ENCODE measurements at places on chromosomes 2 and 18. TPM values are rescaled to one million over a fixed set of nuclear protein-coding genes. Genes with fewer than 3 reads are reported as not detected.
A peak's percentile ranks its signal among the peaks of the same experiment; 100 is the strongest.

Gene ALPG
- total RNA-seq: not detected

Gene RESP18
- total RNA-seq: not detected

- no peak overlapping the region for H3K4me3 ChIP-seq
- H3K36me3 ChIP-seq: no peaks in the 10 kb centered on the region
- no peak overlapping the region for H3K27ac ChIP-seq
- no peaks in the 10 kb centered on the region for H3K4me1 ChIP-seq
These were observed 1.9 kb downstream of the PSMA8 start for GRCh38 chr18:26135548-26135947.

DNA sequence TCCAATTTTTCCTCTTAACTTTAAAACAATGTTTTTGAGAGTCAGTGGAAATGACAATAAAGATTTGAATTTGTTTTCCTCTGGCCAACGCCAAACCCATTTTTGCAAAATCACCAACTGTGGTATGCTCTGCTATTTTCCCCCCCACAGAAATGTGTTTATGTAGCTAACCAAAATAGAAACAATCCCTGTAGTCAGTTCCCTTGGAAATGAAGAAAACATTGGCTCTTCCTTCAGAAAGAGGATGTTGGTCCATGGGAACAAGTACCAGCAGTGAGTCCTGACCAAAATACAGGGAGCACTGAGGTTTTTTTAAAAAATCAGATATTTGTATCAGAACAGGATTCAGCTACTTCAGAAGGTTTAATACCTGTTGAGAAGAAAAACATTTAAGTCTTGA lies 65.3 kb downstream of the SLC40A1 start:
- no peaks in the 10 kb centered on the region for H3K4me1 ChIP-seq
- DNase-seq: no peak
- no peaks in the 10 kb centered on the region for H3K36me3 ChIP-seq
- no peak overlapping the region for H3K4me3 ChIP-seq

Gene ABCG8
- 0.23 TPM for total RNA-seq

DNA sequence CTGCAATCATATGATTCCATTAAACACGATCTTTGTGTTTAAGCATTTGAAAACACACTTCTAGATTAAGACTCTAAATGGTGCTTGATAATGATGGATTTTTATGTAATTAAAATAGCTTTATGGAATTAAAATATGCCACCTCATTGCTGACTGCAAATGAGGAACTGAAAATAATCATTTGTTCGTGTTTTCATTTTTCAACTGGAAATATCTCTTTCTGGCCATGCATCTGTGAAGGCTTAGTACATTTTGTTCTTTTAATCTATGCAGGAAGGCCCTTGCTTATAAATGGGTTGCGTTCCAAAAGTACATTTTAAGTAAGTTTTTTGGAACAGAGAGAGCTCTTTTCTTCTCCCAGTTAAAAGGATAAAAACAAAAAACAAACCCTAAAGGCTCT lies 125.5 kb downstream of the MC4R start:
- no peak overlapping the region for H3K4me3 ChIP-seq
- H3K27me3 ChIP-seq: no peaks in the 10 kb centered on the region
- no peaks in the 10 kb centered on the region for H3K36me3 ChIP-seq
- H3K4me1 ChIP-seq: peaks cover 4% of the 10 kb centered on the region
- no peak overlapping the region for H3K27ac ChIP-seq
- DNase-seq: no peak

DNA sequence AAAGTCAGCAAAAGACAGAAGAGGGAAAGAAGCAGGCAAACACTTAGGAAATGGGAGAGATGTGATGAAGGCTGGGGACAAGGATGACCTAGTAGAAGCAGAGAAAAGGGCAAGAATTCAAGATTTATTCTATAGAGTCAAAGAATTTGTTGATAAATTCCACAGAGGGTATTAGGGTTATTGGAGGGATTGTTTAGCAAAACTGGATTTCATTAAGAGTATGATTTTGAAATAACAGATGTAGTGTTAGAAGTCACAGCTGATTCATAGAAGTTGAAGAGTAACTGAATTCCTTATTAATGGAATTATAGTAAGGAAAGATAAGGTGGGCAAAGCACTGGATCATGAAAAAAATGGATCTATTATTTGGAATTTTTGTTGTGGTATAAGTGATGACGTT lies 48.6 kb downstream of the CEP192 start:
- no peak overlapping the region for H3K27ac ChIP-seq
- no peak overlapping the region for H3K4me3 ChIP-seq
- no peaks in the 10 kb centered on the region for H3K27me3 ChIP-seq
- DNase-seq: no peak
- H3K4me1 ChIP-seq: peaks cover 6% of the 10 kb centered on the region
- peaks cover 57% of the 10 kb centered on the region for H3K36me3 ChIP-seq

- no peak overlapping the region for H3K27ac ChIP-seq
- H3K4me3 ChIP-seq: no peak overlapping the region
- H3K4me1 ChIP-seq: peaks cover 2% of the 10 kb centered on the region
- no peak for DNase-seq
These were observed 4.4 kb upstream of the RNF103 start for GRCh38 chr2:86628091-86628522.

- H3K27ac ChIP-seq: no peak overlapping the region
- no peaks in the 10 kb centered on the region for H3K36me3 ChIP-seq
- no peak for DNase-seq
- no peak overlapping the region for H3K4me3 ChIP-seq
- no peaks in the 10 kb centered on the region for H3K27me3 ChIP-seq
These were observed 92.2 kb downstream of the COL6A3 start for GRCh38 chr2:237321746-237322145.

GRCh38 chr2:45960057-45960863 lies 308.8 kb downstream of the PRKCE start:
- H3K36me3 ChIP-seq: no peaks in the 10 kb centered on the region
- peaks cover 6% of the 10 kb centered on the region for H3K27me3 ChIP-seq
- H3K27ac ChIP-seq: no peak overlapping the region
- peaks cover 11% of the 10 kb centered on the region for H3K4me1 ChIP-seq
- no peak for DNase-seq
- no peak overlapping the region for H3K4me3 ChIP-seq

Gene HNMT
- total RNA-seq: not detected

DNA sequence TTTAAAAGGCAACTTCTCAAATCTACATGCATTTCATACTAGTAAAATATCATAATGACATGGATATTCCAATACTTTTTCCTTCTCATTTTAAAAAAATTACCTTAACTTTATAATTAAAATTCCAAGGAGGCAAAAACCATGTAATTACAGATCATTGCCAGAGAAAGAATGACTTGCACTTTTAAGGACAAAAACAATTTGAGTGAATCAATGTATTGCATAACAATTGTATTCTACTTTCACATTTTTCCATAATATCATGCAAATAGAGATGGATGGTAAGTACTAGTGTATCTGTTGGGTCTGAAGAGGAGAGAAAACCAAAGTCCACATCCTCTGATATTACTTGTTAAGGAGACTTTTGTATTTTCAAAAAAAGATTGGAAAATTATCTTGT lies 89.5 kb upstream of the NCK2 start:
- H3K27me3 ChIP-seq: peaks cover 1% of the 10 kb centered on the region
- H3K4me3 ChIP-seq: no peak overlapping the region
- H3K36me3 ChIP-seq: no peaks in the 10 kb centered on the region

GRCh38 chr2:129754831-129755230 lies 224.6 kb upstream of the RAB6C start:
- H3K4me3 ChIP-seq: no peak overlapping the region
- no peak overlapping the region for H3K27ac ChIP-seq
- no peaks in the 10 kb centered on the region for H3K27me3 ChIP-seq
- DNase-seq: no peak
- no peaks in the 10 kb centered on the region for H3K4me1 ChIP-seq
- H3K36me3 ChIP-seq: no peaks in the 10 kb centered on the region

GRCh38 chr18:14085770-14086457 lies 46.3 kb downstream of the ZNF519 start:
- DNase-seq: no peak
- H3K27me3 ChIP-seq: no peaks in the 10 kb centered on the region
- no peaks in the 10 kb centered on the region for H3K36me3 ChIP-seq
- H3K4me3 ChIP-seq: no peak overlapping the region
- H3K27ac ChIP-seq: no peak overlapping the region

- no peaks in the 10 kb centered on the region for H3K27me3 ChIP-seq
- H3K4me1 ChIP-seq: peaks cover 38% of the 10 kb centered on the region
- DNase-seq: no peak
- peak overlapping the region; percentile 94 for H3K4me3 ChIP-seq
These were observed 2.1 kb downstream of the HAT1 start for GRCh38 chr2:171924170-171924942.

DNA sequence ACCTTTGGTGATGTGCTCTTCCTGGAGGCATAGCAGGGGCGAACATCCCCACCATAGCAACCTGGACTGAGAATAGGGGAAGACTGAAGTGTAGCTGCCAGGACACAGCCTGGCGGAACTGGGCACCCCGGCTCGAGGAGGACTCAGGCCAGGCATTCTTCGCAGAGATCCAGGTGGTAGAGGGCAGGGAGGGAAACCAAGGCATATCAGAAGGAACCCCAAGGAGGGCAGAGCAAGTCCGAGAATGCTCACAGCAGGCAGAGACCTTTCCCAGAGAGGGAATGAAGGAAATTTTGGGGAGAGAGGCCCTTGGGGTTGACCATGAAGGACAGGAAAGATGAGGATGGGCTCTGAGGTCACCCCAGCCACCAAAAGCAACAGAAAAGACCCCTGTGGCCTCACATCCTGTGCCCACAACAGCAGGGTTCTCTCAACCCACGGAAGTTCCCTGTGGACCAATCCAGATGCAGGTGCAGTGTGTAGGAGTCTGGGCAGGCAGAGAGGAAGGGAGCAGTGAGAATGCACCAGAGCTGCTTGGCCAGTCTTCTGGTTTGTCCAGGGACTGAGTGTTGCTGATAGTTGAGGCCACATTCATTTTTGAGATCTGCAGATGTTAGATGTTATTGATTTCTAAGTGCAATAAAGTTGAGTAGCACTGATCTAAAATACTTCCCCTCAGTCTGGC lies 136.9 kb downstream of the PXDN start:
- H3K4me3 ChIP-seq: no peak overlapping the region
- H3K27me3 ChIP-seq: no peaks in the 10 kb centered on the region
- no peak for DNase-seq
- no peak overlapping the region for H3K27ac ChIP-seq
- peaks cover 2% of the 10 kb centered on the region for H3K4me1 ChIP-seq

DNA sequence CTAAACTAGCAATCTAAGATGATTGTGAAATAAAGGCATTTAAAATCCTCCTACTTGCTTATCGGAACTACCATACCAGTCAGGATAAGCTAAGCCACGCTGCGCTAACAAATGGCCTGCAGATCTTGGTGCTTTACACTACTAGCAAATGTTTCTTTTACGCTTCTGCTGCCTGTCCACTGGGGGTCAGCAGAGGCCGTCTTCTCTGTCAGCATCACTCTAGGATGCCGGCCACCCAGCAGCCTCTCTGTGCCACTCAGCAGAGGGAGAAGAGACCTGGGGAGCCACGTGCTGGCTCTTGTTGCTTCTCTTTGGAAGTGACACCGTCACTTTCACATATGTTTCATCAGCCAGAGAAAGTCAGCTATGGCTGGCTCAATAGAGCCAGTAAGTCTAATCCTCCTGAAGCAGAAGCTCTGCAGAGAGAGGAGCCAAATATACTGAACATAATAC lies 36.6 kb downstream of the COPS8 start:
- peak; percentile 20 for DNase-seq
- H3K4me1 ChIP-seq: peaks cover 3% of the 10 kb centered on the region
- no peaks in the 10 kb centered on the region for H3K36me3 ChIP-seq
- no peak overlapping the region for H3K4me3 ChIP-seq

Gene PTCD3
- total RNA-seq: 195 TPM

Gene RETREG2
- 52.5 TPM for total RNA-seq

DNA sequence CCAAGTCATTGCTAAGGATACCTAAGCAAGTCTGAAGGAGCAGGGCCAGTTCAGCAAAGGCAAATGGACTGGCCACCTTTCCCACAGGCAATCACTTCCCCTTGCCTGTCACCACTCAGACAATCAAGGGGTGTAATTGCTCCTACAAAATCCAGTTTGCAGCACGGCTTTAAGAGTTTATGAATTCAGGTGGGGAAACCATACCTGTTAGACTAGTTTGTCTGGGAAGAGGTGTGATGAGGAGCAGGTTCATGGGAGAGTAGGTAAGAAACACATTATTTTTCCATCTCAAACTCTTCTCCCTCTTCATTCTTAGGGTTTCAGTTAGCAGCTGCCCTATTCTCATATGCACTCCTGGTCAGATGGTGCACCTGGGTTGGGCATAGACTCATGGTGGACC lies 102.5 kb downstream of the EVA1A start:
- peaks cover 7% of the 10 kb centered on the region for H3K27me3 ChIP-seq
- H3K4me3 ChIP-seq: no peak overlapping the region
- no peak overlapping the region for H3K27ac ChIP-seq

Gene ERICH2
- not detected for total RNA-seq

- no peak for DNase-seq
- H3K27ac ChIP-seq: peak overlapping the region; percentile 100
- peak overlapping the region; percentile 89 for H3K4me3 ChIP-seq
- peaks cover 78% of the 10 kb centered on the region for H3K4me1 ChIP-seq
These were observed 3.1 kb downstream of the CD28 start for GRCh38 chr2:203709416-203710040.

Gene RIT2
- total RNA-seq: not detected

DNA sequence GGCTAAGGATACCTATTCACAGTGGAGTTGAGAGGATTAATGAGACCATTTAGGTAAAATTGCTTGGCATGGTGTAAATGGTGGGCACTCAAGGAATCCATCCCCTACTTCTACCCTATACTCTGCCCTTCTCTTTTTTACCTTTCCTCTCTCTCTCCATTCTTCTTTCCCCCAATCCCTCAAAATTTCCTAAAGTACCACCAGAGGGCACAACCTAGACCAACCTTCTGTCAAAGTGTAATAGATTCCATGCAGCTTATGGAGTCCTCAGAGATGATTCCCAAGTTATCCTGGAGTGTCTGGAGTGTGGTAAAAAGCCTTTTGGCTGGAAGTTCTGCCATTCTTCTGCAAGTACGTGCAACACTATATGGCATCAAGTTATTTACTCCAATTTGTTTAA lies 33.0 kb upstream of the CCDC195 start:
- H3K36me3 ChIP-seq: no peaks in the 10 kb centered on the region
- H3K27me3 ChIP-seq: peaks cover 4% of the 10 kb centered on the region
- no peak overlapping the region for H3K4me3 ChIP-seq
- no peak overlapping the region for H3K27ac ChIP-seq
- no peaks in the 10 kb centered on the region for H3K4me1 ChIP-seq
- DNase-seq: no peak

DNA sequence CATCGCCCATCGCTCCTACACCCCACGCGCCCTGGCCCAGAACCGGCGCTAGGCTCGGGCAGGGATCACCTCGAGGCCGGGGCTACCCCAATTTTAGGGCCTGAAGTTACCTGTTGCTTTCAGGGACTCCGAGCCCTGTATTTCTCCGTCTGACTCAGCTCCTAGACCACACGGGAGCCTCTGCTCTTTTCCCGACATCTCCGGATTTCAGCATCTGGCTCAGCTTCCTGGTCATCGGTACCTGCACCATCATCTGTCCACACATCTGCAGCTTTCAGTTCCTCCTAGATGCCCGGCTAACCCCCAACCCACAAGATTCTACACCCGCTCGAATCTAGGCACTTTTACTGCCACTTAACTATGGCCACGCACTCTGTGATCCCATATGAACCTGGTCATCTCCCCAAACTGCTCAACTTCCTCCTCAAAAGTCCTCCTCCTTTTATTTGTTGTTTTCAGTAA lies 12.1 kb upstream of the HMSD start:
- no peak overlapping the region for H3K4me3 ChIP-seq
- DNase-seq: no peak
- peaks cover 21% of the 10 kb centered on the region for H3K27me3 ChIP-seq

- H3K36me3 ChIP-seq: peaks cover 37% of the 10 kb centered on the region
- H3K27me3 ChIP-seq: no peaks in the 10 kb centered on the region
- no peaks in the 10 kb centered on the region for H3K4me1 ChIP-seq
- no peak overlapping the region for H3K4me3 ChIP-seq
- no peak overlapping the region for H3K27ac ChIP-seq
These were observed 52.6 kb downstream of the ATIC start for GRCh38 chr2:215364157-215365155.

Measured in activated T-helper 2 cell treated with anti-CD3 and anti-CD28 coated beads, Interferon-gamma antibody, Interleukin-2, Interleukin-4, amounts not matched to agents 10 μg/mL and 5 μg/mL and 100 μg/mL, durations not matched to agents 14 hours and 24 hours and 36 hours (primary cell).